ENCODE measurements at places on chromosomes 6 and 20.
A peak's percentile ranks its signal among the peaks of the same experiment; 100 is the strongest.

GRCh38 chr20:52305024-52305645 lies 113.6 kb upstream of the ZFP64 start:
- DNase-seq: no peak

DNA sequence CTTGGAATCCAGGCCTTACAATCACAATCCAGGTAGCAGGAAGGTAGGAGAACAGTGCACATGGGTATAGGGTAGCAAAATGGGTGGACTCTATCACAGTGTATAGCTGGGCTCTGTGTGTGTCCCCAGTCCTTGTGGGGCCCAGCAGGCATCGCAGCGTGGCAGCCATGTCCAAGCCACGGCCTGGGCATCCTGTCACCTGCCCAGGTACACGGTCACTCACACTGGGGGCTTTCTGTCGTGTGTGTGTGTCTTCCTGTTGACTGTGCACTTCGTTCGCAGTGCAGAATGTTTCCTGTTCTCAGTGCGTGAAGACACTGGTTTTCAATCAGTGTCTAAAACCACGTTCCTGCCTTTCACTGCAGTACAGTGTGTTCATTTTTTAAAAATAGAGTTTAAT lies 523.2 kb upstream of the JARID2 start:
- no peak for DNase-seq

- DNase-seq: no peak
Observed at GRCh38 chr6:106525882-106526275, 103.4 kb downstream of the RTN4IP1 start.

DNA sequence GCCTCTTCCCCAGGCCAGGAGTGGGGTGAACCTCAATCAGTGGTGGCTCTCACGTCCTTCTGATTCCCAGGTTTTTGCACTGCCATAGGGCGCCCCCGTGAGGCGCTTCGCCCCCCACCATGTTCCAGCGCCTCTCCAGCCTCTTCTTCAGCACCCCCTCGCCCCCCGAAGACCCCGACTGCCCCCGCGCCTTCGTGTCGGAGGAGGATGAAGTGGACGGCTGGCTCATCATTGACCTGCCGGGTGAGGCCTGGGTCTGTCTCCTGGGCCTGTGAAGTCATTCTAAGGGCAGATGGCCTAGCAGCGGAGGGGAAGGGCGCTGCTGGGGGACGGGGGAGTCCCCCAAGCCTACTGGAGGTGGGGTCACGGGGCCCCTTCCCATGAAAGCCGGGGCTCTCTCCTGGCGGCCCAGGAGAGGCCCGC lies 4.5 kb downstream of the TP53INP2 start:
- peak; percentile 58 for DNase-seq

DNA sequence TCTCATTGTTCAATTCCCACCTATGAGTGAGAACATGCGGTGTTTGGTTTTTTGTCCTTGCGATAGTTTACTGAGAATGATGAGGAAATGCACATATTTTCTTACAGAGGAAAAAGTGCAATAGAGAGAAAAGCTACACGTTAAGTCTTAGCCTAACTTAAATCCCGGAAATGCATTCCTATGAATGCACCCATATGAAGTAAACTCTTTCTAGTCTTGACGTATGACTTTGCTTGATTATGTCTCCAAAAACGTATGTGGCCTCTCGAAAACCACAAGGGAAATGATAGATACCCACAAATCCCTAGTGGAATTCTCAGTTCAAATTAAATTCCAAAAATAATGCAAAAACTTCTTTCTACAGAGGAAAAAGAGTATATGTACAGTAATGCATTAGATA lies 90.7 kb upstream of the SASH1 start:
- no peak for DNase-seq

All from liver (tissue), 10 donors.